ENCODE measurements at places on chromosomes 3 and 15.

- DNase-seq = no peak
Measured at GRCh38 chr15:86203462-86203861, 123.8 kb downstream of the AGBL1 start.

- DNase-seq = no peak
Measured at GRCh38 chr15:26126819-26127387, 263.8 kb upstream of the ATP10A start.

DNA sequence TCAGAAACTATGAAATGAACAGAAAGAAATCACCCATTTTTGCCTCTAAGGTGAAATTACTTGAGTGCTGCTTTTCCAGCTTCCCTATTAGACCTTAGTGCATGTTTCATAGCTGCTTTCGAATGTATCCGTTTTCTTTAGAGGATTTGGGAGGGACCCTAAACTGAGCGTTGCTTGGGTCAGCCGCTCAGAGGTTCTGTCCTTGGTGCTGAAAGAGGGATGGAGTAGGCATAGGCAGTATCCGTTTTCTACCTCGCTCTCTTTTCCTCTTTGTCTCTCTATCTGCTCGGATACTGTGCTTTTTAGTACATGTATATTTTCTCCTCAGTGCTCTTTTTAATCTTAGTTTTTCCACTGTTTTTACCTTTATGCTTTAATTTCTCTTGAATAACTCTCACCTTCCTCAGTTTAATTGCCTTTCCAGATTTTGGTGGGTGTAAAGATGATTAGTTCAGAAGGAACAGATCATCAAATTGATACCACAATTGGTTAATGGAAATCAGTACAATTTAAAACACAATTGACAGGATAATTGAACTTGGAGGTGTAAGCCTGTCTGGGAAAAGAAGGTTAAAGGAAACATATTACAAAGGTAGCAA is at the start of gene DRD3:
Gene DRD3 (minus strand): TSS at position 283 of the 599 bp plus-strand sequence. CDS start 7,060 bp downstream, outside the sequence.
- no peak for DNase-seq

GRCh38 chr3:64321747-64322146 is 96.5 kb upstream of the PRICKLE2 start:
- no peak for DNase-seq

GRCh38 chr3:129614435-129614834 is 8.0 kb upstream of the PLXND1 start:
- DNase-seq = no peak

GRCh38 chr3:171058873-171059603 is 32.5 kb upstream of the SLC2A2 start:
- no peak for DNase-seq

GRCh38 chr3:197242784-197243432 is 55.5 kb downstream of the DLG1 start:
- DNase-seq = no peak

DNA sequence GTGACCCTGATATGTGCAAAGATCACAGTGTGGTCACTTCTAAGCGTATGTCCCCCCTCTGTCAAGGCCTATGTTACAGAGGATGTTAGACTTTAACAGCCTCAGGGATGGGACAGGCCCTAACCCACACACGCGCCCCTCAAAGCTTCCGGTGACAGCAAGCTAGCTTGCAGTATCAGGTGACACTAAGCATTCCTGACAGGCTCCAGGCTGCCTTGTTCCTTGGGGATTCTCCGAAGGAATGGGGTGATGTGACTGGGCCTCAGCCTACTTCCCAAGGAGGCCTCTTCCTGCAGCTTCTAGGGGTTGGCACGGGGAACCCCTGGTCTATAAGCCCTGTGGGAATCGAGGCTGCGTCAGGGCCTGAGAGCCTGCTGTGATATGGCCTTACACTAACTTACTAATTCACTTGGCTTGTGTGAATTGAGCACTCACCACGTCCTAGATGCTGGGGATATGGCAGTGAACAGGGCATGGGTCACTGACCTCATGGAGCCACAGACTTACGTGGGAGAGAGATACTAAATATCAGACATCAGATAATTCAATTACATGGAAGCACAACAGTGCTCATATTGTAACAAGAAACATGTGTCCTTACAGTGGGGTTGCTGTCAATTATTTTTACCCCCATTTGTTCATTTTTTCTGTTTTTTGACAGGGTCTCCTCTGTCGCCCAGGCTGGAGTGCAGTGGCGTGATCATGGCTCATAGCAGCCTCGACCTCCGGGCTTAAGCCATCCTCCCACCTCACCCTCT is 11.4 kb upstream of the SPTBN5 start:
- DNase-seq = no peak

- no peak for DNase-seq
Measured at GRCh38 chr3:2343031-2343682, 244.5 kb downstream of the CNTN4 start.

GRCh38 chr15:75357976-75358673 is 10.3 kb downstream of the MAN2C1 start:
- no peak for DNase-seq

DNA sequence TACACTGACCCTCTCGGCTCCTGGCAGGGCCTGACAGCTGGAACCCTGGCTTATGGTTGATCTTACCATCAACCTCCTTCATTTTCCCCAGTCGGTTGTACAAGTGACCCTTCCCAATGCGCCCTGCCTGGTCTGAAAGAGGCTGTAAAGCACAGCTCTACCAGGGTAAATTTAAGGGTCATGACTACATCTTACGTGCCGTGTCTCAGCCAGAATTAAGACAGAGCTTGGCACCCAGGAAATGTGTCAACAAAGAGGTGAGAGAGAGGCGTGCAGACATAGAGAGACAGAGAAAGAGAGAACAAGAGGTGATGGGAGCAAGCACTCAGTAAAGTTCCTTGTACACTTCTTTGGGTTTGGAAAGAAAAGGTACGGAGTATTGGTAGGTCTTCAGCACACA is 28.8 kb downstream of the HOMER2 start:
- no peak for DNase-seq

- DNase-seq = no peak
Measured at GRCh38 chr3:48118322-48118721, 69.9 kb downstream of the CDC25A start.

GRCh38 chr15:63244399-63244798 is 33.0 kb upstream of the APH1B start:
- DNase-seq = no peak

DNA sequence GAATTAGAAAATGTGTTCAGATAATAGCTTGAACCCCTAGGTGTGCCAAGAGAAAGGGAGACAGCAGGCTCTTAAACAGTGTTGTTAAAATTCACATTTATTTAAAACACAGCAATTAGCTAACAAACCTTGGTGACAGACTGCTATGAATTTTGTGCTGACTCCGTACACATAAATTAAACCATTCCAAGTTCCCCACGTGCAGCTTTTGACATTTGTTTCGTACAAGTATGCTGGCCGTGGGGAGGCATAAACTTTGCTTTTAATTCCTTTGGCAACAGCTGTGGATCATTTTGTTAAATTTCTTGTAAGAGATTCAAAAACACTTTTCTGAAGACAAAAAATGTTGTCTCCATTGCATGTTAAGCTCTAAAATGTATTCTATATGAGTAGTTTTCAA is 465.3 kb downstream of the FGF12 start:
- no peak for DNase-seq

- DNase-seq = no peak
Measured at GRCh38 chr3:38553071-38553470, 56.9 kb downstream of the EXOG start.

GRCh38 chr3:29397406-29397805 is 116.5 kb downstream of the RBMS3 start:
- DNase-seq = no peak

DNA sequence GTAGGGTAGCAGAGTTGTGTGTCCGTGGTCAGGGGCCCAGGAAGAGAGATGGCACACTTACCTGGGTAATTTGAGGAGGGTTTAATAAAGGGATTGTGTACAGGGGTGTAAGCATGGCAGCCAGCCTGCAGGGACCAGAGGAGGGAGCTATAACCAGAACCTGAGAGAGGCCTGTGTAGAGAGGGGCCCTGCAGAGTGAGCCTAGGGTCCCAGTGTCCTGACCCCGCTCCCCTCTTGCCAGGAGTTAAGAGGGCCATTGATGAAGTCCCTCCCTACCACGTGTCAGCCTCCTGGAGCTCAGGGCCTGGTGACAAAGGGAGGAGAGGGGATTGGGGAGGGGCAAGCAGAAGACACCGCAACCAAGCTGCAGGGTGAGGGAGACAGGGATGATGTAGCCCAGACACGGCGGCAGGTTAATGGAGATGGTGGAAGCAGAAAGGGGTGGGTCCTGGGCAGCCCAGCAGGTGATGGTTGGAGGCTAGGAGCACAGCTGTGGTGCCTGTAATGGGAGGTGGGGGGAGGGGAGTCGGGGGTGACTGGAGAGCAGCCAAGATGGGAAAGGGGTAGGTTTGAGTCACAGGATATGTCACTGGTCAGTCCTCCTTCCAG is 165.4 kb upstream of the TOPAZ1 start:
- DNase-seq = no peak

DNA sequence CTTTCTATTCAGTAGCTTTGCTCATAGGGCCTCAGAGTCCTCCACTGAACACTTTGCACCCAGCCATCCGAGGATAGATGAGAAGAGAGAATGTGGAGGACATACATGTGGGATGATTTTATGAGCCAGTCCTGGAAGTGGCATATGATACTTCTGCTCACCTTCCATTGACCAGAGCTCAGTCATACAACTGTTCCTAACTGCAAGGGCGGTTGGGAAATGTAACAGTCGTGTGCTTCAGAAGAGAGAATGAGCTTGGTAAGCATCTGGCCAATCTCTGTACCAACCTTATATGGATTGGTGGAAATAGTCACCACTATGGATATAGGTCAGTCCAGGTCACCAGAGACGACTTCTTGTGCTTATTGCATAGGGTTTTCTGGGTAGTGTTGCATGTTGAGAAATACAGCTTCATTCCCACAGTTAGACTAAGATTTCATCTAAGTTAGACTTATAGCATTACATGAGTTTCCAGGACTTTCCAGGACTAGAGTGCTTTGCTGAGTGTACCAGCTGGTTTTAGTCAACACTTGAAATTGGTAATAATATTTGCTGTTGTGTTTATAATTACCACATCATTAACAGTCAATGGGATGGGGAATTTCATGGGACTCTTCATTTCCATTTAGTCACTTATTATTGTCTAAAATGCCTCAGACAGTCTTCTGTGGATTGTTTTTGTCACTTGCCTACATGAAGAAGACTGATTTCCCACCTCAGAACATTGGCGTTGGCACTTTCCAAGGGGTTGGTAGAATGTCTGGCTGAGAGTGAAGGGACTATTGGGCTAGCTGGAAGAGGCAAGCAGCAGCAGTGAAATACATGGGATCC is 214.5 kb upstream of the ROPN1 start:
- no peak for DNase-seq

GRCh38 chr3:4334548-4334947 is 31.4 kb downstream of the SETMAR start:
- no peak for DNase-seq

DNA sequence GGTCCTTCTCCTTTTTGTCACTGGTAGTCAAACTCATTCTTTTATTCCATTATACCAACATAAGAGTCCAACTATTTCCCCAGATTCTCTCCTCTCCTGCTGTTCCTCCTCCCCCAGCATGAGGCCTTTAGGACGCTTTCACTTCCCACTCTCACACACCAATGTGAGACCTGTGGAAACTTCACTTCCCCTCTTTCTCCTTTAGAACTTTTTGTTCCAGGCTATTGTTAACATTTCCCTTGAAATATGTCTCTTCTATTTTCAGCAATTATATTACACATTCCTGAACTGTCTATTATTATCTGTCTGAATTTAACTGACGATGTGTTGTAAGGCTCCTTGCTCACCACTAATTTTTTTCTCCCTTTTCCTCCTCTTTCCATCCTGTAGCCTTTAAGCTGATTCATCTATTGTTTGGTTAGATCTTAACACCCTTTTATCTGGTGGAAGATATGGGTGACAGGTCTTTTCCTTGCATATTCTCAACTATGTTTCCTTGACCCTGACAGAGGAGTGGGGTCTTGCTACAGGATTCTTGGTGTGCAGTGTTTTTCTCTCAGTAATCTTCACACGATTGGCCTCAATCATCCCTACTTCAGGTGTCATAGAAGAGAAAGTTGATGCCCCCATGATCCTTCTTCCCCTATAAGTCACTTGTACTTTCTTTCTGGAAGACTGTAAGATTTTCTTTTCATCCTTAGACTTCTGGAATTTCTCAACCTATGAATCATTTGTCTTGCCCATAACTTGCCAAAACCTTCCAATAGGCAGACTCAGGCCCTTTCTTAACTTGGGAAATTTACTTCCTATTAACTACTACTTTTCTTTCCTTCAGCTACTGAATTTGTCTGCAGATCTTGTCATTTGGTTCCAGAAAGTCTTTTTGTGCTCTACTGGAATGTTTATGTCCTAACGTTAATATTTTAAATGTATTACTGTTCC is 5.9 kb downstream of the CYP19A1 start:
- DNase-seq = no peak

GRCh38 chr3:37500518-37500917 is 326.1 kb upstream of the LRRFIP2 start:
- DNase-seq = no peak

DNA sequence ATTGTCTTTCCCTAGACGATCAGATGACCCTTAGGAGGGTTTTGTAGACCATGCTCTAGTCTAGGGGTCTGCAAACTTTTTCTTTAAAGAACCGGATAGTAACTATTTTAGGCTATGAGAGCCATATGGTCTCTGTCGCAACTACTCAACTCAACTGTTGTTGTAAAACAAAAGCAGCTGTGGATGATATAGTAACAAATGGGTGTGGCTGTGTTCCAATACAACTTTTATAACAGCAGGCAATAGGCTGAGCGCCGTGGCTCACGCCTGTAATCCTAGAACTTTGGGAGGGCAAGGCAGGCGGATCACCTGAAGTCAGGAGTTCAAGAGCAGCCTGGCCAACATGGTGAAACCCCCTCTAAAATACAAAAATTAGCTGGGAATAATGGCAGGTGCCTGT is 6.1 kb upstream of the CMTM6 start:
- no peak for DNase-seq

DNA sequence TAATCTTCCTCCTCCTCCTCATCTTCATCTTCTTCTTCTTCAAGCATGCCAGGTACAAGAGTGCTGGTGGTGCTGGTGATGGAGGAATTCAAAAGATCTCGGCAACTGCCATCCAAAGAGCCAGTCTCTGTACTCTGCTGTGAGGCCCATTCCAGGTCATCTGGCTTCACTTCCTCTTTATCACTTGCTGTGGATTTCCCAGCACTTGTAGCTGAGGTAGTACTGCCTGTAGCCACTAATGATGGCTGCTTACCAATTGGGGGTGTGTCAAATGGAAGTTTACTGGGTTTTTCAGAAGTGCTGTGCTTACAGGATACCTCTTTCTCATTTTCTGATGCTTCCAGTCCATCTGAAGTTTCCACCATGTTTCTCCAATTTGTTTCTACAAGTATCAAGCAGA is 28.8 kb upstream of the SHC4 start:
- peak; percentile 17 for DNase-seq

GRCh38 chr3:102195198-102195948 is 239.4 kb upstream of the ZPLD1 start:
- DNase-seq = no peak

DNA sequence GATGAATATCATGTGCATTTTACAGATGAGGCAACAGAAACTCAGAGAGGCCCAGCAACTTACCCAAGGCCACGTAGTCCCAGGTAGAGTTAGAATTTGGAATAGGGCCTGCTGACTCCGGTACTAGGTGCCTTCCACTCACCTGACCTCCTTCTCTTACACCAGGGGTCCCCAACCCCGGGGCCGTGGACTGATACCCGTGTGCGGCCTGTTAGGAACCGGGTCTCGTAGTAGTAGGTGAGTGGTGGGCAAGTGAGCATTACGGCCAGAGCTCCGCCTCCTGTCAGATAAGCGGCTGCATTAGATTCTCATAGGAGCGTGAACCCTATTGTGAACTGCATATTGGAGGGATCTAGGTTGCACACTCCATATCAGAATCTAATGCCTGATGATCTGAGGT is 64.8 kb downstream of the SMAD3 start:
- DNase-seq = no peak

- DNase-seq = no peak
Measured at GRCh38 chr3:25007974-25008658, 419.9 kb upstream of the RARB start.
